ENCODE measurements at places on chromosomes 12 and 14.

DNA sequence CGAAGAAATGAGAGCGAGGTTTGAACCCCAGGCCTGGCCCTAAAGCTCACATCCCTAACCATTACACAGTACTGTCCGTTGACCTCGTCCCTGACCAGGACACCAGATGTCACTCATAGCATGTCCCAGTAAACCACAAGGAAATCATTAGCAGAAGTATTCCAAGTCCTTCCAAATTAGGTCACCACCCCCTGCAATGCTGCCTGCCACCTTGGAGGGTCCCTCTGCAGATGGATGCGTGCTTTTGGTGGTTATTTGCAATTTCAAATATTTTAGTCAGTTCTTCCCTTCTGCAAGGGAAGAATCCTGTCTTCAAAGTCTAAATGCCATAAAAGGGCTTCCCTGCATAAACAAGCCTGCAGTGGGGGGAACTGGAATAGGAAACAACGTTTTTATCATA is 71.3 kb downstream of the CLMN start:
- no peak for DNase-seq

GRCh38 chr12:103196467-103196866 is 239.0 kb downstream of the ASCL1 start:
- DNase-seq = no peak

DNA sequence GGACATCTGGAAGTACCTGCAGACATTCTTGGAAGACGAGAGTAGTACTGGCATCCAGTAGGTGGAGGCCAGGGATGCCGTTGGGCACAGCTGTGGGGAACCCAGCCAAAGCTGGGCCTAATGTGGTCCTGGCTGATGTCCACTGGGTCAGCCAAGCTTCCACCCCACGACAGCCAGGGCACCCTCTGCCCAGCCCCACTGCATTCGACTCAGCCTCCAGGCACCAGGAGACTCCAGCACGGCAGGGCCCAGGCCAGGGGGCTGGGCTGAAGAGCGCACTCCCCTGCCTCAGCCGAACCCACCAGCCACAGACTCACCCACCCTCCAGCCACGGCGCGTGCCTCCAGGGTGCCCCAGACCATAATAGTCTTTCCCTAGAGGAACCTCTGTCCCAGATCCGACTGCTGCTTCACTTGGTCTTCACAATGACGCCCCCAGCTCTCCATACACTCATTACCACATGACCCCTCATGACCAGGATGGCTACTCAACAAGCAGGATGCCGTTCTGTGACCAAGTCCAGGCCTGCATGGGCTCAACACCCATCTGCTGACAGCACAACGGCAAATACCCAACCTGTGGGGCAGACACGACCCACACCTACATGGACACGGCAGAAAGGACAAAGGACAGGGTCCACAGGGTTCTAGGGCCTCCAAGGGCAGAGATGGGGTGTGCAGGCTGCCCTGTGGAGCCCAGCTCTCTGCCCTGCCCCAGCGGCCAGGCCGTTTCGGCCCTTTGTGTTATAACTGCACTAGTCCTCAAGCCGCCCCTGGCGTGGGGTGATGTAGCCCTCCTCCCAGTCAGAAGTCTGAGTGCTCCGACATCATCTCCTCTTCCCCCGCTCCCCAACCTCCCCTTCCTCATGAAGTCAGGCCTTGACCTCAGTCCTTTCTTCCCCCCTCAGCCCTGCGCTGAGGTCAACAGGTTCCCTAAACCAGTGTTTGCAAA is 22.8 kb downstream of the ITPK1 start:
- DNase-seq = no peak

- DNase-seq = no peak
Observed at GRCh38 chr14:104702673-104703072, 13.3 kb downstream of the INF2 start.

DNA sequence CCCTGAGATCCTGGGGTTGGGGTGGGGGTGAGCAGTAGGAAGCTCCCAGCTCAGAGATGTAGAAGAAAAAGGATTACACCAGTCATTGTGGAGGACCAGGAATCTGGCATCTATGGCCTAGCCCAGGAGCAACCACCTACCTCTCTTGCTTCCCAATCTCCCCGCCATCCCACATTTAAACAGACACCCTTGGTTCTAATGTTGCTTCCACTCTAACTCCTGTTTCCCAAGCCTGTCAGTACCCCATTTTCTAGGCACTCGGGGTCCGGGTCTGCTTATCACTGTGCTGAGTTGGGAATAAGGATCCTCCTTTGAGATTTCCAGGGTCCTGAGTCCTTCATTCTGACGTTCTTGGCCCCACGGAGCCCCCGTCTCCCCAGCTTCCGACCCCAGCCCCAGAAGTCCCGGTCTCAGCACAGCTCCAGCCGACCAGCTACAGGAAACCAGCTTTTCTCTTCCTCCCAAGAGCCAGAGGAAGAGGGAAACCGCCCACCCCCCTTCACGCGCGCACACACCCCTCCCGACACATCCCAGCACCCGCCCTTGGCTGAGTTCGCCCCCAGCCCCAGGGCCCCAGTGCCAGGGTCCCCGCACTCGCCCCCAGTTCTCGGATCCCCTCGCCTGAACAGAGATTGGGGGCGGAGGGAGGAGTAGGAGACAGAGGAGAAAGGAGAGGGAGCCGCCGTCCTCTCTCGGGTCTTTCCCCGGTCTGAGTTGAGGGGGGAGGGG is 1.2 kb downstream of the ITGA5 start:
- no peak for DNase-seq

DNA sequence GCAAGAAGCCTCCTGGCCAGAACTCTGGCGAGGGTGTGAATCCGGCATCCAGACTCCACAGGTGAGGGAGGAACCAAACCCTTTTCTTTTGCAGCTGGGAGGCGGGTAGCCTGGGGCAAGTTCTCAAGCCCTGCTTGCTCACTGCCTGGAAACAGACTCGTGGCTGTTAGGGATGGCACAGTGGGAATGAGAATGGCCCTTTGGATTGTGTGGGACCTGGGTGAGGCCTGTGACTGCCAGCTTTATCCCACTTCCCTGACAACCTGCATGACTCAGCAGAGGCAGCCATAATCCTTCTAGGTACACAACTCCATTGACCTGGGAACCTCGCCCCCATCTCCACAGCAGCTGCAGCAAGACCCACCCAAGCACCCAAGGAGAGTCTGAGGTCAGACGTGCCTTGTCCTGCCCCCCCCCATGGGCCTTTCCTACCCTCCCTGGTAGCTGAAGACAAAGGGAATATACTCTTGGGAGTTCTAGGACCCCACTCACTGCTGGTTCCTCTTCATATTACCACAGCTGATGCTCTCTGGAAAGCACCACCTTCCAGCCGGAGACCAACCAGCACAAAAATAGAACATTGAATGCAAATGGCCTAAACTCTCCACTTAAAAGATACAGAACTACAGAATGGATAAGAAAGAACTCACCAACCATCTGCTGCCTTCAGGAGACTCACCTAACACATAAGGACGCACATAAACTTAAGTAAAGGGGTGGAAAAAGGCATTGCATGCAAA is 5.1 kb upstream of the GPR33 start:
- no peak for DNase-seq

All from CD4-positive, CD25-positive, alpha-beta regulatory T cell (primary cell).